ENCODE measurements at places on chromosomes 1 and 21.
A peak's percentile ranks its signal among the peaks of the same experiment; 100 is the strongest.

GRCh38 chr1:46532498-46533178 is 18.8 kb downstream of the KNCN start:
- no peak for DNase-seq

- DNase-seq = peak; percentile 71
Measured at GRCh38 chr1:165717918-165718515, 19.7 kb upstream of the ALDH9A1 start.

- no peak for DNase-seq
Measured at GRCh38 chr1:37567023-37567422, 10.3 kb downstream of the DNALI1 start.

GRCh38 chr1:221907166-221907932 is 165.5 kb upstream of the DUSP10 start:
- no peak for DNase-seq

DNA sequence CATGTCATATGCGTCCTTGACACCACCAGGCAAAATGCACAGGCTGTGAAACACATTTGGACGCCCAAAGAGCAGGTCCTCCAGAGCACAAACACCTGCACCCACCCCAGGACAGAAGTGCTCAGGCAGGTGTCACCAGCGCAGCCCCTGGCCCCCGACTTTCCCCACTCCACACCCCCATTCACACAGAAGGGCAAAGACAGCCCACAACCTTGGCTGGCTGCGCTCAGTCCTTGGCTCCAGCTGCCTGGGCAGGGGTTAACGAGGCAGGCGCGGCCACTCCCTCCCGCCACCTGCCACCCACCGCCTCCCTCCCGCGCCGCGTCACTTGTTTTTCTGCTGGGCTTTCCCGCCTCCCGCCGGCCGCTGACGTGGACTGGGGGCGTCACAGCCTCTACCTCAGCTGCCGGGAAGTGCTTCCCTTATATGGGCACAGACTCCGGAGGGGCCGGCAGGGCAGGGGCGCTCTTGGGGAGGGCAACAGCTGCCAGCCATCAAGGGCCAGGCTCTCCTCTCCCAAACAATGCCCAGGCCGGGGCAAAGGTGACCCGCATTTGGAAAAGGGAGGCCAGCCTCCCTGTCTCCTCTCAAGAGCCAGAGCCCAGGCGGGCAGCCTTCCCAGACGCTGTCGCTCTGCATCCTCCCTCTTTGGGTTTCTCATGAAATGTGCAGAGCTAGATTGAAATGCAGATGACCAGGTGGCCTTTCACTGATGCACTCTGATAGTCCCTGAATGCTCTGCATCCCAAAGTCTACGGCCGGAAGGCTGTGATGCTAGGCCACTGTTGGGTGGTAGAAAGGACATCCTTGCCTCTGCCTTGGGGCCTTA is 14.8 kb upstream of the BTG2 start:
- peak; percentile 82 for DNase-seq

DNA sequence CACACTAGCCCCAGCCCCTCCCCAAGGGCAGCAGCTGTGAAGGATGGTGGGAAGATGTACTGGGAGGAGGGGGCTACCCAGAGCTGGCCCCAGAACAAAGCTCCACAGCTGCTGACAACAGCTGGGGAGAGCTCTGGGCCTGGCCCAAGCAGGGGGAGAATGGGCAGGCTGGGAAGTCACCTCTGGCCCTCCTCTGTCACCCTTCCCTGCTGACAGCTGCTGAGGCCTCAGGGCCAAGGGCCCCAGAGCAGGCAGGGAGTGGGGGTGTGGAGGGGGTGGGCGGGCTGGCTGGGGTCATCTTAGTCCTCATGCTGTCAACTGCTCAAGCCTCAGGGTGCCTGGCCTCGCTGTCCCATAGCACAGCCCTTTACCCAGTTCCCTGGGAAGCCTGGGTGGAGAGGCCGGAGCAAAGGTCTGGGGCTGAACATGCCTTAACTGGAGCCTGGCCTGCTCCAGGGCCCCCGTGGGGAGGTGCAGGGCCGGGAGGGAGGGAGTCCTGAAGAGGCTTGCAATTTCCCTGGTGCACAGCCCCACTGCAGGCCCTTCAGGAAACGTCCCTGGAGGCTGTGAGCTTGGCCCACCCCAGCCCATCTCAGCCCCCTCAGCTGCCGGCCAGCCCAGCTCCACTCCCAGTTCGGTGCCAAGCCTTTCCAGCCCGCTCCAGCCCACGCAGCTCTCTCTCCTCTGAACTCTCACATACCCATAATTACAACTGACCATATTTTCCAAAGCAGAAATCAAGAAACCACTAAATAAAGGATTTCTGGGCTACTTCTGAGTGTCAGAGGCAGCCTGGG is 25.7 kb downstream of the HSPG2 start:
- DNase-seq = no peak

GRCh38 chr1:39902460-39902807 is 717 bp upstream of the MYCL start:
- no peak for DNase-seq

DNA sequence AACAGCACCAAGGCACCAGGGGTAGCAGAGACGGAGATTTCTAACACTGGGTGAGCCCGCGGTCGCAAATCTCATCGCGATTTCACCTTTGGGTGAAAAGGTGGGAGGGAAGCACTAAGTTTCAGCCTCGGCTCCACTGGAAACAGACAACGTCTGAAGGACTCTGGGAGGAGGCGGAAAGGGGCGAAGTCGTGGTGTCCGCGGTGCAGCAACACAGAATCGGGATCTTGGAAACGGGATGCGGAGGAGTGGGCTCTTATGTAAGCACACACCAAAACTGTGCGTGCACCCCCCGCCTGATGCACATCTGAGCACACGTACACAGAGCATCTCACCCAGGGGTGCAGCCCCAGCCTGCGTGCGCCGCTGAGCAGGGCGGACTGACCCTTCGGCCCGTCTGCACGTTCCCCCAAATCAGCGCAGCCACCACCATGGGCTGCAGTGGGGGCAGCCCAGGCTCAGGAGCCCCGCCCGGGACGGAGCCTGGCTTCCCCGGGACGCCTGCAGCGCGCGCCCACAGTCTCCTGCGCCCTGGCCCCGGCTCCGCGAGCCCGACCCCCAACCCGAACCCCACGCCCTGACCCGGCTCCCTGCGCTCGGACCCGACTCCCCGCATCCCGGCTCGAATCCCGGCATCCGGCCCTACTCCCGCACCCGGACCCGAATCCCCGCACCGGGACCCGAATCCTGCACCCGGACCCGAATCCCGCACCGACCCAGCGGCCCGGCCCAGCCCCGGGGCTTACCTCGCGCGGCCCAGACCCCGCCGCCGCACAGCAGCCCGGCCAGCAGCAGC is 670 bp downstream of the CLSTN1 start:
- DNase-seq = peak; percentile 26

Data from Caki2 (cell line).